Activated B cell treated with CpG ODN at 0.5 μM for 24 hours (primary cell): ENCODE measurements at places on chromosomes 1 and 21. TPM values are rescaled to one million over a fixed set of nuclear protein-coding genes. Genes with fewer than 3 reads are reported as not detected.

SH2D1B gene
- not detected in 2 replicates for total RNA-seq

HCRTR1 gene
- not detected in 2 replicates for total RNA-seq

PKLR gene
- 0.18 TPM in 1 of 2 replicates, not detected in the other for total RNA-seq

NIT1 gene
- total RNA-seq: 40.5 and 43.9 TPM in 2 replicates

BRINP3 gene
- not detected in 2 replicates for total RNA-seq

ADGRL4 gene
- not detected in 2 replicates for total RNA-seq

CNIH4 gene
- 16.2 and 21.0 TPM in 2 replicates for total RNA-seq
